GM03348 (cell line): ENCODE measurements at places on chromosomes 3 and 15.

DNA sequence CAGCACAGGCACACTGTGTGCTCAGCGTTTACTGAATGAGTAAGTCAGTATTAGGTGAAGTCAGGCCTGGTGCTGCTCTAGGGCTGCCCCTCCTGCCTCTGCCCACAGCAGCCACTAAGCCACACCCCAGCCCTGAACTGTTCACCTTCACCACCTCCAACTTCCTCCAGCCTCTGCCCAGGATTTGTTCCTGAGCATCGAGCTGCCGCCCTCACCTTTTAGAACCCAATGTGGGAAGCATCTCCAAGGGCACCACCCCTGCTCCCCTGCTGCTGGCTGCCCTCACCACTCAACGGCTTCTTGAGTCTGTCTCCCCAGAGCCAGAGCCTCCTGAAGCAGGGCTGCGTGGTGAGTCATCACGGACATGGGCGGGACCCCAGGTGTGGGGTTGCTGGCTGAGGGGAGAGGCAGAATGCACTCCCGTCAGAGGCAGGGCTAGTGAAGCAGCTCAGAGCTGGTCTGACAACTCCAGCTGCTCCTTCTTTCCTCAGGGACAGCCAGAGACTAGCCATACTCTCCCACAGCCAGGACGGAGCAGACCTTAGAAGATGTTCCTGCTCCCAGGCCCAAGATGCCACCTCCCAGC lies 5.8 kb downstream of the HYAL2 start:
- no peak for DNase-seq

DNA sequence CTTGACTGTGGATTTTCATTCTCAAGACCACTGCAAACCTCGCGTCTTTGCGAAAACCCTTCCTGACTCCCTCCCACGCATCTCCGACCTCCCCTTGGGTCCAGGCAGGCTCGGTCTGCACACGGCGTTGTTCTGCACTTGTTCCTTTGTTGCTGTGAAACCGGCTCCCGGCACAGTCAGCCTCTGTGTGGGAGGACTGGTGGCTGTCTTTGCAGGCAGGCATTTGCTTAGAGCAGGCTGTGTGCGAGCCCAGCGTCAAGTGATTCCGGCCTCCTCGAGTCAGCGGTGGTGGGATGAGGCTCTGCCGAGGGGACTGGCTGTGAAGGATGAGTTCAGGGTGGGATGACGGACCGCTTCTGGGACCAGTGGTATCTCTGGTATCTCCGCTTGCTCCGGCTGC lies 102.6 kb upstream of the ROPN1 start:
- DNase-seq: no peak

- DNase-seq: no peak
Measured at GRCh38 chr3:83948771-83949170, 1010.0 kb upstream of the CADM2 start.

- DNase-seq: no peak
Measured at GRCh38 chr3:13588221-13588701, 39.3 kb downstream of the FBLN2 start.

GRCh38 chr3:42036483-42036823 lies 54.7 kb upstream of the TRAK1 start:
- peak; percentile 82 for DNase-seq

- DNase-seq: peak; percentile 35
Measured at GRCh38 chr3:8371085-8371551, 130.5 kb upstream of the LMCD1 start.

DNA sequence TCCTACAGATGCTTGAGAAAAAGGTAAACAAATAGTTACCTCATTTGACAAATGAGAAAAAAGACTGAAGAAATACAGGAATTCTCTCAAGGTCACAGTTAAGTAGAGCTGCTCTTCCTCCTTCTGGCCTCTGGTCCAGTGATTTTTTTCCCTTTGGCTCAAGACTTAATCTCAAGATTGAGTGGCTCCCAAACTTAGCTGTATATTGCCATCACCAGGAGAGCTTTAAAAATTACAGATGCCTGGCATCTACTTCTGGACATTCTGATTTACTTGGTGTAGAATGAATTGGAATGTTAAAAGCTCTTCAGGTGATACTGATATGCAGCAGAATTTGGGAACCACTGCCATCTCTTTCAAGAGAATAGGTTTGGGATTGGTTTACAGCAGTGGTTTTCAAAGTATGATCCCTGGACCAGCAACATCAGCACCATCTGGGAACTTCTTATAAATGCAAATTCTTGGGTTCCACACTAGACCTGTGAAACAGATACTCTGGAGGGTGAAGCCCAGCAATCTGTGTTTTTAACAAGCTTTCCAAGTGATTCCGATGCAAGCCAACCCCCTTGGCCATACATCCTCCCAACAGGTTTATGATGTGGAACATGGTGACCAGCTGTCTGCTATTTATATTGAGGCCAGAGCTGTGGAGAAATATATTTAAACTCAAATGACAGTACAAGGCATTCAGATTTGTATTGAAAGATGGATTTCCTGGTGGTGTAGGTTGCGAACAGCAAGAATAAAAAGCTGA lies 333.0 kb upstream of the RARB start:
- no peak for DNase-seq
